ENCODE measurements at places on chromosomes 12 and 14.

GRCh38 chr12:106070611-106071010 lies 68.1 kb downstream of the NUAK1 start:
- no peak for DNase-seq

GRCh38 chr12:59583003-59583712 lies 12.7 kb upstream of the SLC16A7 start:
- DNase-seq, result no peak

GRCh38 chr14:64217308-64217707 lies 76.9 kb downstream of the ESR2 start:
- no peak for DNase-seq

DNA sequence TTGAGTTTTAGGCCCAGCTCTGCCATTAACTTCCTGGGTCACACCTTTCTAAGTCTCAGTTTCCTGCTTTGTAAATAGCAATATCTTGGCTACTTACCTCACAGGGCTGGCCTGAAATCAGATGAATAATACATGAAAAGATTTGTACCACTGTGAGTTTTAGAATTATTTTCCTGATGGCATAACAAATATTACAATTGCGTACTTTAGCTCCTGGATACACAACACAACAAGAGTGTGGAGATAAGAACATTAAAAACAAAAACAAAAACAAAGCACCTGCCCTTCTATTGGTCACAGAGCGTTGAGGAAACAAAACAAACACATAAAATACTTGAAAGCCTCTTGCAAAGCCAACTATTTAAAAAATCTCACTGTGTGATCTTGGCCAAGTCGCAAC lies 4.9 kb upstream of the HDAC7 start:
- DNase-seq, result no peak
